ENCODE measurements at places on chromosomes 4 and X.

- no peak for DNase-seq
Observed at GRCh38 chrX:21728276-21728968, 29.5 kb downstream of the SMPX start.

DNA sequence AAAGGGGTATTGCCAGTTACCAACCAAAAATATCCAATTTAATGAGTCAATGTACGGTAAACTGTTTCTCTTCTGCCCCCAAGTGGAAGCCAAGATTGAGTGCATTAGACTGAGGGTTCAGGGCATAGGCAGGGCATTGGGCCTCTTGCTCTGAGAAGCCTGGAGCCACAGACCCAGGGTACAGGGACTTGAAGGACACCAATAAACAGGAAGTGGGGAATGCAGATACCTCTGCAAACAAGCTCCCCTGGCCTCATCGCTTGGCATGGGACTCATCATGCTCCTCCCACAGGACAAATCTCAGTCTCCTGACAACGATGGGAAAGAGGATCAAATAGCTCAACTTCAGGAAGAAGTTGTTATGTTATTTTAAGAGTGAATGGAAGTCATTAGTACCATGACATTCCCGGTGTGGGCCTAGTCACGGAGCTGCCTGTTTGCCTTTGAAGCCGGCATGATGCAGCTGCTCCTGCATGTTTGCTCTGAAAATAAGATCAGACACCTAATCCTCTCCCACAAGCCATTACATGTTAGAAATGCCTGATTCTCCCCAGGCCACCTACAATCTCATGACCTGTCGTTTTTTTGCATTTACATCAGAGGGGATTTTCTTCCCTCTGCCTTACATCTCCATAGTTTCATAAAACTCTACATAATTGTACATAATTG lies 224.2 kb downstream of the RCHY1 start:
- no peak for DNase-seq

- no peak for DNase-seq
Observed at GRCh38 chrX:144916785-144917184, 330.5 kb upstream of the SPANXN1 start.

DNA sequence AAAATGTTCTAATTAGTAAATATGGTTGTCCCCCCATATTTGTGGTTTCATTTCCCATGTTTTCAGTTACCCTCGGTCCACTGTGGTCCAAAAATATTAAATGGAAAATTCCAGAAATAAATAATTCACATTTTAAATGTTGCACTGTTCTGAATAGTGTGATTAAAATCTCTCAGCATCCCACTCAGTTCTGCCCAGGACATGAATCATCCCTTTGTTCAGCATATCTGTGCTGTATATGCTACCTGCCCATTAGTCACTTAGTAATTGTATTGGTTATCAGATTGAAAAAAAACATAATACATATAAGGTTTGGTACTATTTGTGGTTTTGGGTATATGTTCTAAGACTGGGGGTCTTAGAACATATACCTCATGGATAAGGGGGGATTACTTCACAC lies 55.1 kb upstream of the NXF3 start:
- no peak for DNase-seq

GRCh38 chrX:132199941-132200340 lies 19.3 kb downstream of the RAP2C start:
- no peak for DNase-seq

DNA sequence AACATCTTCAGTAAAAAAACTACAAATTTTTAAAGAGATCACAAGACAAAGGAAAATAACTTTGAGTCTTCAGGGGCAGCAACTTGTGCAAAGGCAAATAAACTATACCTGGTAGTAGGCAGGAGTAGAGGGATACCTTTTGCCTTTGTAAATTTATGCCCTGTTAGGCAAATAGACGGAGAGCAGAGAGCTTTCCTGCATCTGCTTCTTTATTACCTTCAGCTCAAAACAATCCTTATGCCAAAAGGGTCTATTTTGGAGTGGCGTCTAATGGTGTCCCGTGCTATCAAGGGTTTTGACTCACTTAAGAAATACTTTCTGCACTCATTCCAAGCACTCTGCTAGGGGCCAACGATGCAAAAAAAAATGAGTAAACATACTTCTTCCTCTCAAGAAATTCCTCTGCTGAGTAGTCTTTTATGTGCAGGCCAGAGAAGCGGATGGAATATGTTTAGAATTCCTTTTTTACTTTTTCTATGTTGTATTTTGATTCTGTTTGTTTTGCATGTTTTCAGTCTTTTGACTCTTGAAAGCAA lies 131.9 kb downstream of the ANXA5 start:
- no peak for DNase-seq

DNA sequence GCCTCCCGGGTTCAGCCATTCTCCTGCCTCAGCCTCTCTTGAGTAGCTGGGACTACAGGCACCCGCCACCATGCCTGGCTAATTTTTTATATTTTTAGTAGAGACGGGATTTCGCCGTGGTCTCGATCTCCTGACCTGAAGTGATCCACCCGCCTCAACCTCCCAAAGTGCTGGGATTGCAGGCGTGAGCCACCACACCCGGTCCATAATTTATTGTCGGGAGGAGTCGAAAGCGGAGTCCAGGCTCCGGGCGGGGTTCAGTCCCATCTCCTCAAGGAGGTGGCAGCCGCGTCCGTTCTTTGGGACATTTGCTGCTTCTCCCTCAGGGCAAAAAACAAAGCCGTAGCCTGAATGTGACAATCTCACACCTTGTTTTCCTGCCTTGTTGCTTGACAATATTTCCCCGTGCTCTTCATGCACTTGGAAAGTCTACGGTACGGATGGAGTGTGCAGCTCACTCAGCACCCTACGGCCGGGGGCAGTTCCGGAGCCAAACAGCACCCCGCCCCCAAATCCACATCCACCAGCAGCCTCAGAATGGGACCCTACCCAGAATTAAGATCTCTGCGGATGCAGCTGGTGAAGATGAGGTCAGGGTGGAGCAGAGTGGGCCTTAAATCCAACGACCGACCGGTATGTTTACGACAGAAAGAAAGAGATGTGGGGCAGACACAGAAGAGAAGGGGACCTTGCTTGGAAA lies 9.6 kb downstream of the GTPBP6 start:
- DNase-seq = no peak

DNA sequence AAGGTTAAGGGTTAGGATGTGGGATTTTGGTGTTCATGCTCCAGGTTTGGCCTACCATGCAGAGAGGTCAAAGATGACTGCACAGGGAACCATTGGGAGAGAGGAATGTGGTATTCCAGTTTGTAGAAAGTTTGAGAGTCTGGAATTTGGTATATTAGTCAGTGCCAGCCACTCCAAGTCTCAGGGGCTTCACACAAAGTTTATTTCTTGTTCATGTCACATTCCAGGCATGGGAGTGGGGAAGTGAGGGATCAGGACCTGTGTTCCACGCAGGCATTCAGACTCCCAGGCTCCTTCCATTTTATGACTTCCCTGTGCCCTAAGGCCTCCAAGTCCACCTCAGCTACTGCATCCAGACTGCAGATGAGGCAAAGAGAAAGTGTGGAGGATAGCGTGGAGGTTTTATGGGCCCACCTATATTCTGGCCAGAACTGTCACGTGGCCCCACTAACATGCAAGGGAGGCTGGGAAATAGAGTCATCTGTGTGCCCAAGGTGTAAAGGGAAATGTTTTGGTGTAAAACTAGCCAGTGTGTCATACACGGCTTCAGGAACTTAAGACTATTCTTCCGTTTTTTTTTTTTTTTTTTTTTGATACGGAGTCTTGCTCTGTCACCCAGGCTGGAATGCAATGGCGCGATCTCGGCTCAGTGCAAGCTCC lies 140.6 kb upstream of the SCML1 start:
- DNase-seq = no peak

- DNase-seq = no peak
Observed at GRCh38 chr4:15894921-15895916, 43.3 kb downstream of the FGFBP1 start.

DNA sequence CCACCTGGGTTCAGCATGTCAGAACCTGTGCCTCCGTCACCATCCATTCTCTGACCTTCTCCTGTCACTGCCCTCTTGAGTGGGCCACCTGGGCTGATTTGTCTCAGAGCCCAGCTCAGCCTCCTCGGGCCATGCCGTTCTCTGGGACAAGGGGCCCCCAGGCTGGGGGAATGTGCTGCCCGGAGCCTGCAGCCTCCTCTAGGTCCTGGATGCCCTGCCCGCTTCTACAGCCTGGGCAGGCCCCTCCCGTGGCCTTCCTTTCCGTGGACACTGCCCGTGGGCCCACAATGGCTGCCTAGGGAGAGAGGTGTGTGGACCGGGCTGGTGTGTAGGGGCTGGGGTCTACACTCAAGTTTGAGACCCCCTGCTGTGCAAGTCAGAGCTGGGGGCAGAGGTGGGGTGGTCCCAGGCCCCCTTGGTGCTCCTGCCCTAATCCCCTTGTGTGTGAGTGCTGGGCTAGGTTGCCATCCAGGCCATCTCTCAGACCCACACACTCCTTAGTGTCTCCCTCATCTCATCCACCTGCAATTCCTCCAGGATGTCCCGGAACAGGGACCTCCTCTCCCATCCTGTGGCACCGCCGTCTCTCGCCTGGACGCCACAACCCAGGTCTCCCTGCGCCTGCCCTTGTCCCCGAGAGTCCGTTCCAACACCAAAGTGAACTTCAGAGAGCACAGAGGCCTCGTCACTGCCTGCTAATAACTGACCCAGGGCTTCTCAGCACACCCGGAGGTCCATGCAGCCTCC lies 12.4 kb downstream of the PSAPL1 start:
- no peak for DNase-seq

- DNase-seq = no peak
Observed at GRCh38 chr4:118834070-118834469, 1.9 kb downstream of the SEC24D start.

- DNase-seq = no peak
Observed at GRCh38 chr4:151139814-151140213, 40.4 kb downstream of the RPS3A start.

DNA sequence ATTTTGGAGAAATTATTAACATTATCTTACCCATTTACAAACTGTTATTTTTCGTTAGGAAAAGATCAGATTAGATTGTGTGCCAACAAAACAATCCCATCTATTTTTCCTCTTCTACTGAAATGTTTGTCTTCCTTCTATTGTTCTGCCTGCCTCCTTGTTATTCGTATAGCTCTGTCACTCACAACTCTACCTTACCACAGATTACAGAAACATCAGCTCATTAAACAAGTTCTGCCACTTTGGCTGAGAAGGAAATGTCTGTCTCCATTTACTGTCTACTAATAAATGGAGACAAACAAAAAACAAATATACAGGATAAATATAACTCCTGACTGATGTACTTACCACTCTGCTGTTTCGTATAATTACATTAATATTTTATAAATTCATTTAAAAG lies 211.4 kb downstream of the ENOX2 start:
- no peak for DNase-seq

DNA sequence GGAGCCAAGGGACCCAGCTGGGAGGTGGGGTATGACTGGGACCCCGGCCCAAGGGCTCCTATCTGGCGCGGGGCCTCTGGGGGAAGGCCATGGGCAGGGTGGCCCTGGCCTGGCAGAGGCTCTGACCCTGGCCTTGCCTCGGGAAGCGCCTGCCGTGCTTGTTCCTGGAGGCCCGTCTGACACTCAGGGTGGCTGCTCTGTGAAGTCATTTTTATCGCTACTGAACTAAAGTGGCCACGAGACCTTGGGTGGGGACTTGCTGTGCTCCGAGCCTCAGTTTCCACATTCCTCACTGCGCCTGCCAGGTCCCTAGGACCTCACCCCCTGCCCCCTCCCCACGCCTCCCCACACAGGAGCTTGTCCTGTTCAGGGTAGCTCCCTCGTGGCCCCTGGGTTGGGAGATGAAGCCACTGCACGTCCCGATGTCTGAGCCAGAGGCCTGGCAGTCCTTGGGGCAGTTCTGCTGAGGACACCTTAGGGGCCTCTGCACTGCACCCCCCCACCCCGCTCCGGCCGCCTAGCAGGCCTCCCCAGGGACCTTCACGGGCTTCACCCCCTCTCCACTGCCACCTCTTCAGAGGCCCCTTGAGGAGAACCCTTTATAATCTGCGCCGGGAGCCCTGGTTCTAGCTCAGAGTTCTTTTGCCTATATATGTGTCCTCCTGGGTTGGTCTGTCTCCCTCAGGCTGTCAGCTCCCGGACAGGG lies 639 bp upstream of the SORCS2 start:
- DNase-seq = no peak

- DNase-seq = no peak
Observed at GRCh38 chr4:84258905-84259830, 239.9 kb downstream of the NKX6-1 start.

GRCh38 chr4:1052231-1052671 lies 40.8 kb downstream of the FGFRL1 start:
- no peak for DNase-seq

- DNase-seq = no peak
Observed at GRCh38 chr4:107970063-107970798, 19.5 kb upstream of the HADH start.

GRCh38 chr4:52998413-52998812 lies 136.3 kb downstream of the RASL11B start:
- no peak for DNase-seq

- no peak for DNase-seq
Observed at GRCh38 chr4:143641361-143641760, 59.1 kb downstream of the FREM3 start.

DNA sequence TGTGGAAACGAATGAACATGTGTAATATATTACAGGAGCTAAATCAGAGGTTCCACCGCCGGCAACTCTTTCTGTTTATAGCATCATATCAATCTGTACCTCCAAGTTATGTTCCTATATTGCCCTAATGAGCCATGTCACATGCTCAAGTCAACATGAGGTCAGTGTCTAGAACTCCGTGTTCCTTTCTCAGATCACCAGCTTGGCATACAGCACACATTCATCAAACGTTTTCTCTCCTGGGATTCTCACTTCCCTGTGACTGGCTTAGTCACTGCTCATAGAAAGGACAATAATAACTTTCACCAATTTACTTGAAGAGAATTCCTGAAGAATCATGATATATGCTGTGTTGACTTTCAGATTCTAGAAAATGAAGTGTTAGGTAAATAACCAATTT lies 532.0 kb upstream of the SPANXN1 start:
- no peak for DNase-seq

DNA sequence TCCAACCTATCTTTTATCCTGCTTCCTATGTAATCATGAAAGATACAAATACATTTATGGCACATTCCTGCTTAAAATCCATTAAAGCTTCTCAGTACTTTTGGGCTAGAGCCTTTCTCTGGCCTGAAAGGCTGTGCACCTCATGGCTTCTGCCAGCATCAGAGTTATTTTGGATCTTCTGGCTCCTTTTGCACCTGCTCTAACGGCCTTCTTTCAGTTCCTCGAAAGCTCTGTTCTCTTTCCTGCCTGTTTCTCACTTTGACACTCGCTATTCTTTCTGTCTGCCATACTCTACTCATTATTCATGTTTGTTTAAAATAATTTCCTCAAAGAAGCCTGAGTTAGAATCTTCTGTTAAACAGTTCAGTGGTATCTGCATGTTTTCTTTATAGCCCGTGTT lies 86.0 kb downstream of the LRP2BP start:
- no peak for DNase-seq

- no peak for DNase-seq
Observed at GRCh38 chrX:116357329-116357728, 79.1 kb upstream of the SLC6A14 start.

Data from cortex of kidney (tissue), 1 donor.